Naive thymus-derived CD4-positive, alpha-beta T cell (primary cell): ENCODE measurements at places on chromosomes 1 and 21.

- no peak for DNase-seq
These were observed 44.9 kb downstream of the RAB3B start for GRCh38 chr1:51945591-51945990.

GRCh38 chr1:116504308-116505156 lies 66.3 kb downstream of the CD58 start:
- peak; percentile 49 for DNase-seq

GRCh38 chr1:114314098-114314497 lies 160.4 kb upstream of the SYT6 start:
- DNase-seq, result no peak

DNA sequence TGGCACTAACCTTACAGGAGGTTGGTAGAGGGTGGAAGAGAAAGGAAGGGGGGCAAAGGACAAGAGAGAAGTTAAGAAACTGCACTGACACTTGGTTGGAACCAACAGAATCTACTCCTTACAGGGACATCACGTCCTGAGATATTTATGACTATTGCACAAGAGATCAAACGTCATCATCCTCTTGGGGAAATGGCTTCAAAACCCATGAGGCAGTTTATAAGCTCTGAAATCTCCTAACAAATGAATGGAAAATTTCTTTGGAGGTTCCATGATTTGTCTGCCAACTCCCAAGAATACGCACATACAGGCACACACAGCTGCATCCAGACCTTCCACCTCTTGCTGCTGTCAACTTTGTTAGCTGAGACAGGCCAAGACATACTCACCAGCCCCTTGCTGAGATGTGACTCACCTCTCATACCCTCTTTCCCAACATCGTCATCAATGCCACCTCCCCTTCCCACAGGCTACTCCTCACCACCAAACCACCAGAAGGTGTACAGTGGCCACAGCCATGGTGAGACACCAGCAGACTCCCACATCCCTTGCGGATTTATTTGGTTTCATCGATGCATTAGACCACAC lies 135.5 kb downstream of the SETD4 start:
- no peak for DNase-seq

DNA sequence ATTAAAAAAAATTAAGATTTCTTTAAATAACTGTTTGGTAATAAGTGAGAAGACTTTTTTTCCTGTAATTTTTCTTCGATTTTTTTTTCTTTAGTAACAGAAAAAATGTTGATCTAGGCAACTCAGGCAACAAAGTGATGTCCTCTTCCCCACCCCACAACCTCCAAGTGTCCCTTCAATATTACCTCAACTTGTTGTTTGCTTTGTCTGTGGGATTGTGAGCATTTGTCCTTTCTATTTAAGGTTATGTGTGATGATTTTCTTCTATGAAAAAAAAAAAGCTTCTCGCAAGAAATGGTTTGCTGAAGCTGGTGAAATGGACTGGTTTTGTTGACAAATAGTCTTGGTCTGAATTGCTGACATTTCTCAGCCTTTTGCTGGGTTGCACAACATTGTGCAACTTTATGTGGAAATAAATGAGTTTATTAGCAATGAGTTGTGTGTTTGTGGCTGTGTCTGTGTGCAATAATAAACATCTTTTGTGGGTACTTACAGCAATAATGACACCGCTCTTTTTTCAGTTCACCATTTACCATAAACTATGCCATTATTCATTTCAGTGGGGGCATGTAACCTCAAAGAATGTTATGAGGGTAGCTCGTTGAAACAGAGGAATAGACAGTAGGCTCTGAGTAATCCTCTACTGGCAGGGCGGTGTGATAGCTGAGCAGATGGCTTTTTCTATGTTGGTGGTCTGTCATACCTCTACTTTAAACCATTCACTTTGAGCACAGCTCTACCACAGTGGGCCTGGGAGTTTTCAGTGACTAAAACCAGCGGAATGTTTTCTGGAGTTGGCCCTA lies 218.4 kb downstream of the HLX start:
- DNase-seq, result no peak

DNA sequence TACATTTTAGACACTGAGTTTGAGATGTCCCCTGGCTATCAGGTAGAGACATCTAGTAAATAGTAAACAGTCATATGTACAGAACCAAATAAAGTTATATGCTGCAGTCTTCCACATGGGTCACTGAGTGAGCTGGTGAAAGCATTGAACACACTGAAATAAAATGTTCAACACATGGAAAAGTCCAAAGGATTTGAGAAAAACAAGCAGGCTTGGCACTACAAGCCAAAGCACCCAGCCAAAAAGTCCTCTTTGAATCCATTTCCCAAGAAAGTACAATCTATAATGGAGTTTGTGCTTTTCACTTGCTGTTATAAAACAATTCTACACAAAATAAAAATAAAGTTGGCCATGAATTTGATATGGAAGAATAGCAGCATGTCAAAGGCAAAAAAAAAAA lies 135.4 kb downstream of the NR5A2 start:
- DNase-seq, result no peak

- peak; percentile 25 for DNase-seq
These were observed at the start of gene HEYL for GRCh38 chr1:39639305-39640130. Gene HEYL, minus strand, starts transcription at chr1:39639643. Its CDS starts 18 bp downstream, at chr1:39639625.

- no peak for DNase-seq
These were observed 19.1 kb downstream of the IVNS1ABP start for GRCh38 chr1:185297982-185298381.

DNA sequence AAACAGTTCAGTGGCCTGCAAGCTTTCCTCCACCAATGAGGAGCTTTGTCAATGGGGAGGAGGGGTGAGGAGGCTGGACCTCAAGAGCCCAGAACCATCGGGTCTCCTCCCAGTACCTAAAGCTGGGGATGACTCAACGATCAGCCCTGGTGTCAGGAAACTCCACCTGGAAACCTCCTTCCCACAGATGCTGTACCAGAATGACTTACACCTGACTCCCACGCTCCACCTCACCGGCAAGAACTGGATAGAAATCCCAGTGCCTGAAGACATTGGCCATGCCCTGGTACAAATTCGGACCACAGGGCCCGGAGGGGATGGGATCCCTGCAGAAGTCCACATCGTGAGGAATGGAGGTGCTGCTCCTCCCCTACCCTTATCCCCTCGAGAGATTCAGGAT lies 11.4 kb downstream of the TMEM81 start:
- peak; percentile 7 for DNase-seq

DNA sequence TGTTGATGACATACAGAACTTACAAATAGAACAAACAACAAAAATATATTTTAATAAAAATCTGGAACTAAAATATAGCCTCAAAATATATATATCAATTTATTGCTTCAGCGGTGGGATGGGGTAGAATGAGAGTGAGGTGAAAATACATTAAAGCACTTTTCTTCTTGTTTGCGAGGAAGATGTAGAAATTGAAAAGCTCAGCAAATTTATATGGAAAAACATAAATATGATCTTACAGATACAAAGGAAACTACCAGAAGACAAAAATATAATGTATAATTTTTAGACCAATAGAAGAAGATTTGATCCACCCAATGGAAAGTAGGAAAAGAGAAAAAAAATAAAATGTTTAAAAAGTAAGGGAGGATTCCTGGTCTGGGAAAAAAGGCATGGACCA lies 372.2 kb downstream of the DISC1 start:
- DNase-seq, result no peak

DNA sequence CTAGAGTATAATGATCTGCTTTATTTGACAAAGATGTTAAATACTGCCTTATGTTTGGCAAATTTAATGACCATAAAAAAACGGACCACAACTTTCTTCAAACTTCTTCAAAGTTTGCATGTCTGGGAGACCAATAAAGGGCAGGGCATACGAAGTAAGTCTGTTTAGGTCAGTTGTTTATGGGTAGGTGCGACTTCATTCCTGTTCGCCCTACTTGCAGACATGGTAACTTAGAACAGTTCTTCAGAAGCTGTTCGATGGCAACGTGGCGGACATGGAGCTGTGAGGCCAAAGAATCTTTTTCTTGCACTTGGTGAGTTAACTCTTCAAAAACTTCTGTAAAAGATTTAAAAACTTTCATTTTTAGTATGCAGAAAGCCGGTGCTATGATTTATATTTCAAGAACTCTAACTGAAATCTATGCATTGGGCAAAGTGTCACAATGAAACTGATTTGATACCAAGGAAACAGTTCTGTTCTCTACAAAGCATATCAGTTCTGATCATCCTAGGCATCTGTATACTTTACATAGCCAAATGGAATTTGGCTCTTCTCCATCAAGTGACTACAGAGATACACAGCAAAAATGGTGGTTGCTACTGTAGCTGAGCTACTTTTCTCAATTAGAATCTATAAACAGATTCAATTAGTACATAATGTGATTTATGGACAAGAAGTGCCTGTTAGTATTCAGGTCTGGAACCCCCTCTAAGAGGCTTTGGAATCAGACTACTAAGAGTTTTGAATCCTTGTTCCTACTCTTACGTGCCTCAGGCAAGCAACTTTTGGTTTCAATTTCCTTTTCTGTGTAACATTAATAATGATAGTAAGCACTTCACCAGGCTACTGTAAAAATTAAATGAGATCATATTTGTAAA lies 25.7 kb downstream of the C21orf91 start:
- peak; percentile 28 for DNase-seq

DNA sequence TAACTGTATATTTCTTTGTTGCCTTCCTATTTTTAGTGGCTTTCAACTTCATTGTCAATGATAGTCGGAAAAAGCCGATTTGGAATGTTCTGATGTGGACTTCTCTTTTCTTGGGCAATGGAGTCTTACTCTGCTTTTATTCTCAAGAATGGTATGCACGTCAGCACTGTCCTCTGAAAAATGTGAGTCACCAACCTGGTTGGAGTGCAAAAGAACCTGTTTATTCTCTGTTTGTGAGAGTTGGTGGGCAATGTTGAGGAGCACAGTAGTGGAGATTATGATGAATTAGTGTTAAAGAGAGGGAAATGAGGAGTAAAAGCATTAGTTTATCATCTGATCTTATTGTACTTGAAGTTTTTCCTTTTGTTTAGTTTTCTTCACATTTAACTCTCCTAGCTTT lies 14.5 kb upstream of the AXDND1 start:
- DNase-seq, result no peak

DNA sequence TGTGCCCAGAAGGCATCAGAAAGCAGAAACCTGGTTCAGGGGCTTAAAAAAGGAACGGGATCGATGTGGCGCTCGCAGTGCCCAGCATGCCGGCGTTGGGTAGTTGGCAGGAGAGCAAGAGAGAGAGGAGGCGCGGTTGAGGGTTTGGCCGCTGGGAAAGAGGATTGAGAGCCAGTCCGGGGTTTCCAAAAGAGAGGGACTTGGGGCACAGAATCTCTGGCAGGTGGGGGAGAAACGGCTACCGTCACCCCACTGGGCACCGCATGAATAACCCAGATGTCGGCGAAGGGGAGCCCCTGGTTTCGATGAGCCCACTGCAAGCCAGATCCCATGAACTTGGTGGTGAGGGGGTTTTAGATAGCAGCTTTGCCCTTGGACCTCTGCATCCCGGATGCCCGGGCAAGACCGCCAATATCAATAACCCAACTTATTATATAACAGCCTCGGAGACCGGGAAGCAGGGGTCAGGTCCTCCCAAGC lies 60.4 kb upstream of the ACOT11 start:
- DNase-seq, result no peak

- DNase-seq, result peak; percentile 76
These were observed 23.1 kb upstream of the DYNLT5 start for GRCh38 chr1:66729119-66729518.

- DNase-seq, result no peak
These were observed 577.5 kb downstream of the USP25 start for GRCh38 chr21:16307256-16307655.

DNA sequence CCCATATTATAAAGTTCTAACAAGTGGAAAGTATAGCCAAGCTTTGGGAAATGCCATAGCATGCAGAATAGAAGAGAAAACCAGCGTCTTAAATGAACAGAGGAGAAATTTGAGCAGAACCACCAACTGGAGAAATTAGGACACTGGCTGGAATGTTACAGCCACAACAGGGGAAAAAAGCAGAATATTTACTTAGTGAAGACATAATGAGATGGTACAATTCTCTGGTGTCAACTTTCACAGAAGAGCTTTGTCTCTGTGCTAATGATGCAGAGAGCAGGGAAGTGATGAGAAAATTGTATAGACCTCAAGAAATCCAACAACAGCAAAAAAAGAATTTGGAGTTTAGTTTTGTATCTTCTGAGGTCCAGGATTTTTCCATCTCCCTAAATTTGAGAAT lies 249.7 kb downstream of the KIF26B start:
- DNase-seq, result no peak

DNA sequence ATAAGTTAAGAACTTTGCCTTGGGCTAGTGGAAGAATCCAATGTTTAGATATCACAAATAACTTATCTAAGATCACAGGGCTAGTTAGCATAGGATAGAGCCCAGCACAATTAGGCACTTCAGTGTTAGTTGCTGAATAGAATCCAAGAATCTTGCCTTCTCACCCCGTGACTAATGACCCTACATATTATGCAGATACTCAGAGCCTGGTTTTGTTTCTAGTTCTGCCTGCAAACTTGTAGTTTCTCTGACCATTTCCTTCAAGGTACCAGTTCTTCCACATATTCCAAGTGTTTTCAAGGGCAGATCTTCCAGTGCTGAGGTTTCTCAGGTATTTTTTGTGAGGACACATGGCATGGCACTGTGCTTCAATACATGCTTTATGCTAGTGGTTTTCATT lies 239.3 kb downstream of the KCNK2 start:
- no peak for DNase-seq

- DNase-seq, result no peak
These were observed 15.3 kb downstream of the CLCC1 start for GRCh38 chr1:108947871-108948525.

DNA sequence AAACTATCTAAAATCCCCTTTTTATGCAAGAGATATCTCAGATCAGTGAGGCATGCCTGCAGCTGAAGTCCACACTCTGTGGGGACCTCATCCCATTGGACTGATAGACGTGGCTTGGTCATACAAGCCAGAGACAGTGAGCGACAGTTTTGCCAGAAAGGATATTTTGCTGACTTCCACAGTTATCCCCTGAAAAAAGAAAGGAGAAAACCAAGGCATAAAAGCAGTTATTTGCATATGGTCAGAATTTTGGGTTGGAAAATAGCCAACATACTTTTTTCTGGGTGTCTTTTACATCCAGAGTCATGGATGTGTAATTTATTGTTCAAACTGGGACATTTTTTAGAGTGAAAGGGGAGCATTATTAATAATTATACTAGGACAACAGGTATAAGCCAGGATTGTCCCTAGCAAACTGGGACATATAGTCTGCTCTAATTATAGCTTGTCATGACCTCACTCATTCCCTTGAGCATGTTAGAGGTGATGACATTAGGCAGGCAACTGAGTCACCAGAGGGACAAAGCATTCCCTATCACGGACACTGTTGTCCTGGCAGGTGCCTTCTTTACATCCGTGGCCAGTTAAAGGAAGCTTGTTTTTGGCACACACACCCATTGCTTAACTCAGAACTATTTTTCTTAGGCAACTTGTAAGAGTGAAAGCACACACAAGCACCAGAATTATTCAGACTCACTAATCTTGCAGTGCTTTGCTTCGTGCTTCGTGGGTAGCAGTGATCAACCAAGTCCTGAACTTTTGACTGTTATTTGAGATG lies 65.5 kb downstream of the PRRX1 start:
- DNase-seq, result no peak
